Forelimb muscle (tissue), 1 donor: ENCODE measurements at places on chromosomes 13 and 19.

DNA sequence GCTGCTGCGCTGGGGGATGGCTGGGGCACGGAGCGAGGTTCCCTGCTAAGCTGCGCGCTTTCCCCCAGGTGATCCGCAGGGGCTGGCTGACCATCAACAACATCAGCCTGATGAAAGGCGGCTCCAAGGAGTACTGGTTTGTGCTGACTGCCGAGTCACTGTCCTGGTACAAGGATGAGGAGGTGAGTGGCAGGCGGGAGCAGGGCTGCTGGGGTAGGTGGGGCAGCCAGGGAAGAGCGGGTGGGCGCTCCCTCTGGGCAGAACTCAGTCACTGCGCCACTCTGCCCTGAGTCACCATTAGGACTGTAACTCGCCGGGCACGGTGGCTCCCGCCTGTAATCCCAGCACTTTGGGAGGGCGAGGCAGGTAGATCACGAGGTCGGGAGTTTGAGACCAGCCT, 23.8 kb downstream of the TMED1 start:
- DNase-seq: no peak

- no peak for DNase-seq
Measured at GRCh38 chr13:75391432-75392100, 90.4 kb downstream of the TBC1D4 start.

DNA sequence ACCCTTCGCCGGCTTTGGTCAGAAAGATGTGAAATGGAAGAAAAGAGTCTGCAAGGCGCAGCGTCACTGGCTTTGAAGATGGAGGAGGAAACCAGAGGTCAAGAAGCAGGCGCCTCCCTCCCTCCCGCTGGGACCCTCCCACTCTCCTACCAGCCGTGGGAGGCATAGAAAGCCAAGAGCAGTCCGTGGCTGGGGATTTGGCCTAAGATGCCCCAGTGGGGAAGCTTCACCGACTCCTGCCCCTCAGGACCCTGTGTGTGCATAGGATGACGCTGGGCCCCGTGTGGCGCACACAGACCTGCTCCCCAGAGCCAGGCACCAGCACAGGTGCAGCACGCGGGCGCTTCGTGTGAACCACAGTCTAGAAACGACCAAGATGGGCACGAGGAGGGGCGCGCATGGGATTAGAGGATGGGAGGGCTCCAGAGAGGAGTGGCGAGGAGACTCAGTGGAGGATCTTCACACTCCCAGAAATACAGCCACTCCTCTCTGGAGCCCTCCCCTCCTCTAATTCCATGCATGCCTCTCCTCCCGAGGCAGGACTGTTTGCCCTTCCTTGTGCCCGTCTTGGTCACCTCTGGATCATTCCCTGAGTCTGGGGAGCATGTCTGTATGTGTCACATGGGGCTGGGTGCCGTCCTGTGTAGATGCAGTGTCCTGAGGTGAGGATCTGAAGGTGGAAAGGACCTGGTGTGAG, 194.3 kb downstream of the TEX29 start:
- DNase-seq: no peak

GRCh38 chr13:80716610-80717081, 375.7 kb upstream of the SPRY2 start:
- DNase-seq: no peak
